ENCODE measurements at places on chromosomes 13 and 19.

DNA sequence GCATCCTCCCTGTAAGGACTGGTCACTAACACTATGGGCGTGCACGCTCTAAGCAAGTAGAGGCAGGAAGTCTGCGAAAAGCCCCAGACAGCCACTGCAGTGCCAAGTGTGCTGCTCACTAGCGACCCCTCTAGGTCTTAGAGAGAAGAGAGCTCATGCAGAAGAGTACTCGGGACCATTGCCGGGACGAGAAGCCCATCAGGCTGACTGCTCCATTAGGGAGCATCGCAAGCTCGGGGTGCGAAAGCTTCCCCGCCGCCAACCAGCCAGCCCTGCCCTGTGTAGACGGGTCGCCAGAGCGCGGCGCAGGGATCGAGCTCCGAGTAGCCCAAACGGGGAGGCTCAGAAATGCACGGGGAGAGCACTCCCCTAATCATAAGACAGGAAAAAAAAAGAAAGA, 16.6 kb downstream of the POU4F1 start:
- no peak for DNase-seq

- DNase-seq: no peak
Measured at GRCh38 chr13:92224052-92224821, 825.8 kb downstream of the GPC5 start.

- DNase-seq: no peak
Measured at GRCh38 chr13:105509981-105510762, 1025.3 kb downstream of the EFNB2 start.

GRCh38 chr13:67791047-67791446, 560.9 kb upstream of the PCDH9 start:
- no peak for DNase-seq

GRCh38 chr19:28027116-28027515, 1185.8 kb downstream of the UQCRFS1 start:
- no peak for DNase-seq

- no peak for DNase-seq
Measured at GRCh38 chr19:4023600-4024398, 16.3 kb downstream of the PIAS4 start.

- DNase-seq: no peak
Measured at GRCh38 chr13:68078874-68079273, 848.7 kb upstream of the PCDH9 start.

GRCh38 chr13:50460358-50460757, 383.1 kb downstream of the DLEU7 start:
- DNase-seq: no peak

GRCh38 chr13:98534821-98535220, 42.1 kb downstream of the STK24 start:
- no peak for DNase-seq
